ENCODE measurements at places on chromosomes 4 and X.
A peak's percentile ranks its signal among the peaks of the same experiment; 100 is the strongest.

DNA sequence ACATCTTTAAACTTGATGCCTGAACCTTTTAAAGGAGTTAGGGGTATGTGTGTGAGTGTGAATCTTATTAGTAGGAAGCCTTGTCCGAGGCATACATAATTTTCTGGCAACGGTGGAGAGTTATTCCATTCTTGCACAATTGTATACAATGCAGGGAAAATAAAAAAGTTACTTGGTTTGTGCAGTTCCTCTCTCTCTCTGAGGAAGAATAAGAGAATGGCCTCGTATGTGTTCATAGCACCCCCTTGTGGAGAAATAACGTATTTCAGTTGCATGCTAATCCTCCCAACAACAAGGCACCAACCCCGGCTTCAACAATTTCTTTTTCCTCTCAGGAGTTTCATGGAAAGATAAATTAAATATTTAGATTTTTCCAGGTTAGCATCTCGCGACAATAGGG is 33.7 kb upstream of the FGF13 start:
- H3K4me1 ChIP-seq, result peaks cover 7% of the 10 kb centered on the region
- no peak overlapping the region for H3K27ac ChIP-seq
- peak; percentile 22 for DNase-seq
- H3K4me3 ChIP-seq, result no peak overlapping the region
- H3K27me3 ChIP-seq, result no peaks in the 10 kb centered on the region

DNA sequence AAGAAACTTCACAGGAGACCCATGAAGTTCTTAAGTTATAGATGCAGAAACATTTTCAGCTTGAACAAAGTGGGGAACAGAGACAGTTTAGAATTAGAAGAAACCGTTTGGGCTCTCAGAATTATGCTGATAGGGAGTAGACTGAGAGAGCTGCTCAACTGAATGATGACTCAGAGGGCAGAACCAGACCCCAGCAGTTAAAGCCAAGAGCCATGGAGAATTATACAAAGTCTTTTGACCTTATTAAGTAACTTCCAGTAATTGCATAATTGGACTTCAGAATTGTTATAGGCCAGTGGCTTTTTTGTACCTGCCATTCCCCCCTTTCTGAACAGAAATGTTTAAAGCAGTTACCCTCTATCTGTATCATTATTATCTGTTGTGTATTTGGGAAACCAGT is 642.1 kb downstream of the CCSER1 start:
- H3K27me3 ChIP-seq, result no peaks in the 10 kb centered on the region
- DNase-seq, result no peak
- no peaks in the 10 kb centered on the region for H3K4me1 ChIP-seq

DNA sequence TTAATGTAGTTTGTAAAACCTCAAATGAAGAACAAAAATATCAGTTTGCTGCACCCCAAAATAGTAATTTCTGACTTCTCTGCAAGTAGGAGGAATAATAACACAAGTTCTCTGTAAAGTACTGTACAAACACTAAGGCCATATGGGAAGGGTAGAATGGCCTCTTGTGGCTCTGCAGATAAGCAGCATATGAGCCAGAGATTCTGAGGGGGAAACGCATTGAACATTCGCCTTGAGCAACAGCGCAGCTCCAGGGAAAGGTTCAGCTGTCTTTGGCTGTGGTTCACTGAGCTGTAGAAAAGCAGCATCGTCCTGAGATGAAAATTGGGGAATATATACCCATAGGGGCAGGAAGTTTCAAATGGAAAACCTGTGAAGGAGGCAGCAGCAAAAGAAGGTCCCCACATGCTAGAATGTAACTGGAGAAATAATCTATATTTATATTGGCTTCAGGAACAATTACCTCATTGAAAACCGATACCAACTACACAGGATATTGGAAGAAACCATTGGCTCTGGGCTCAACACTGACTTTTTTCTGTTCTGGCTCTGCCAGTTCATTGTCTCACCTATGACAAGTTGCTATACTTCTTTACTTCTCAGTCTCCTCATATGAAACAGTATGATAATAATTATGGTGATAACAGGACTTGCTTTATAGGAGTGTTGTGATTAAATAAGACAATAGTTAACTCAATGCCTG is 357.6 kb upstream of the CPEB2 start:
- no peak overlapping the region for H3K4me3 ChIP-seq
- no peak for DNase-seq
- H3K27ac ChIP-seq, result no peak overlapping the region
- no peaks in the 10 kb centered on the region for H3K36me3 ChIP-seq

GRCh38 chr4:93467484-93468155 is 360.9 kb upstream of the ATOH1 start:
- no peaks in the 10 kb centered on the region for H3K36me3 ChIP-seq
- no peak for DNase-seq
- H3K27me3 ChIP-seq, result no peaks in the 10 kb centered on the region
- H3K4me3 ChIP-seq, result no peak overlapping the region

DNA sequence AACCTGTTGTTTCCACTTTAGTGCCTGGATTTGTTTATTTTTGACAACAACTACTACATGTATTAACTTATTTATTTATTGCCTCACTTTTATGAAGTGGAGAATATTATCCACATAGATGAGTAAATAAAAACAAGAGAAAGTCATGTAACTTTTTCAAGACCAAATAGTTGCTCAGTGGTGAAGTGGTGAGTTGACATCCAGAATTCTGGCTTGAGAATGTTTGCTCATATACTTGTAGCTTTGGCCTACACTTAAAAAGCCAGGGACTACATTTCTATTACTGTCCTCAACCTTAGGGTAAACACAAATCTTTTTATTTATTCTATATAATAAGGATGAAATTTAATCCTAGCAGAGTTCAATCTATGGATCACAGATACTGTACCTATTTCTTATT is 47.7 kb upstream of the GALNTL6 start:
- no peak for DNase-seq
- no peak overlapping the region for H3K27ac ChIP-seq
- no peaks in the 10 kb centered on the region for H3K4me1 ChIP-seq
- H3K4me3 ChIP-seq, result no peak overlapping the region
- H3K36me3 ChIP-seq, result no peaks in the 10 kb centered on the region
- no peaks in the 10 kb centered on the region for H3K27me3 ChIP-seq

DNA sequence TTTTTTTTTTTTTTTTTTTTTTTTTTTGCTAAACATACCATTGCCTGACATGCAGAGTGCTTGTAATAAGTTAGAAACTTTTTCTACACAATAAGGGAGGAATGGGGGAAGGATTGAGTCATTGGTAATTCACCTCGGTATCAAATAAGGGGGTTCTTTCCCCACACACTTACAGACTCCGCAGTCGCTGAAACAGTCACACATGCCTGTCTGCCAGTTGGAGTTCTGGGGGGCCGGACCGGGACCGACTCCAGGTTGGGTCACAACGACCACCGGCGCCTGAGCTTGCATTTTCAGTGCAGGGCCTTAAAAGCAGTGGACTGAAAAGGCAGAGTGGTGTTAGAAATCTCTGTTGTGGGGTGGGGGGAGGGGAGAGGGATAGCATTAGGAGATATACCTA is 6.9 kb downstream of the PLAC8 start:
- H3K4me1 ChIP-seq, result peaks cover 4% of the 10 kb centered on the region
- no peak overlapping the region for H3K27ac ChIP-seq
- DNase-seq, result no peak
- no peak overlapping the region for H3K4me3 ChIP-seq

DNA sequence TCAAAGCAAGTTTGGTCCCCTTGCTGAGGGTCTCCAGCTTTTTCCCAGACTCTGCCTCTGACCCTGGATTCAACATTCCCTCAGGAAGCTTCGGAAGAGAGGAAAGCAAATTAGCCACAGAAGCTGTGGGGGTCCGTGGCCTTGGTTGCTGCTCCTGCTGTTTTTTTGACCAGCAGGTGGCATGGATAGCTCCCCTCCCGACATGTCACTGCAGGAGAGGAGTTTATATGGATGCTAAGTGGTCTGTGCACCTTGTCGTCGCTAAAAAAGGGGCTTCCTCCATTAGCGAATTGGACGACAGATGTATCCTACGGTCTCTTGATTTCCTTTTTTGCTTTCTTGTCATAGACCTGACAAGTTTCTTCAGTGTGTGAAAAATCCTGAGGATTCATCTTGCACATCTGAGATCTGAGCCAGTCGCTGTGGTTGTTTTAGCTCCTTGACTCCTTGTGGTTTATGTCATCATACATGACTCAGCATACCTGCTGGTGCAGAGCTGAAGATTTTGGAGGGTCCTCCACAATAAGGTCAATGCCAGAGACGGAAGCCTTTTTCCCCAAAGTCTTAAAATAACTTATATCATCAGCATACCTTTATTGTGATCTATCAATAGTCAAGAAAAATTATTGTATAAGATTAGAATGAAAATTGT is 70.2 kb downstream of the CD38 start:
- H3K27ac ChIP-seq, result no peak overlapping the region
- no peak overlapping the region for H3K4me3 ChIP-seq
- H3K27me3 ChIP-seq, result 0 out of 2 replicates have a peak, but pooled peaks cover 2% of the 10 kb centered on the region
- H3K36me3 ChIP-seq, result no peaks in the 10 kb centered on the region

DNA sequence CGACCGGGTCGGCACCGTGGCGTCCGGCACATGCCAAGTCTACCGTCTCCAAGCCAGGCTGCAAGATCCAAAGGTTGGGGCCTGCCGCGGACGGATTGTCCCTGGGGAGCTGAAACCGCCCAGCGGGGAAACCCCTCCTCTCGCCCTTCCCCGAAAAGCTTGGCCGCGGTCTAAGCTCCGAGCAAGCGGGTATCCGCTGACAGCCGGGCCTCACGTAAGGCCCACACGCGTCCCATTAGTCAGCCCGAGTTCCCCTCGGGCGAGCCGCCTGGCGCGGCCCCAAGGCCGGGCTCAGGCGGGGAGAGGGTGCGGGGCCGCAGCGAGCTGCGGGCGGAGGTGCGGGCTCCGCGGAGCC is 6.8 kb upstream of the BCOR start:
- peak; percentile 30 for DNase-seq
- peak overlapping the region; percentile 67 for H3K4me3 ChIP-seq
- H3K27me3 ChIP-seq, result no peaks in the 10 kb centered on the region
- H3K36me3 ChIP-seq, result no peaks in the 10 kb centered on the region

DNA sequence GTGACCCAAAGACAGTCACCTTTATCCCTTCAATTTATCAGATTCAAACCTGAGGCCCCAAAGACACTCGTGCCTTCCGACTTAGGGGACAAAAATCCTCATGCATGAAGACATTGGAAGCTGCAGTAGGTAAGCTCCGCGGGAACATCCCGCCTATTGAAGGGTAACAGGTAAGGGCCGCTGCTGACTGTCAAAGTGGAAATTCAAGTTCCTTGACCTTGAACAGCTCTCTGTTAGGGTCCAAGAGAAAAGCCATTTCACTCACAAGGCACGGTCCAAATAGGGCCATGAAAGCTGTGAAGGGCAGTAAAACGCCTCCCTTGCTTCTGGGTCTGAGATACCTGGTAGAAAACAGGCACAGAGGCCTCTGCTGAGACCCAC is 34.2 kb downstream of the CCDC149 start:
- H3K27me3 ChIP-seq, result 0 out of 2 replicates have a peak, but pooled peaks cover 4% of the 10 kb centered on the region
- no peak overlapping the region for H3K27ac ChIP-seq
- no peak overlapping the region for H3K4me3 ChIP-seq

DNA sequence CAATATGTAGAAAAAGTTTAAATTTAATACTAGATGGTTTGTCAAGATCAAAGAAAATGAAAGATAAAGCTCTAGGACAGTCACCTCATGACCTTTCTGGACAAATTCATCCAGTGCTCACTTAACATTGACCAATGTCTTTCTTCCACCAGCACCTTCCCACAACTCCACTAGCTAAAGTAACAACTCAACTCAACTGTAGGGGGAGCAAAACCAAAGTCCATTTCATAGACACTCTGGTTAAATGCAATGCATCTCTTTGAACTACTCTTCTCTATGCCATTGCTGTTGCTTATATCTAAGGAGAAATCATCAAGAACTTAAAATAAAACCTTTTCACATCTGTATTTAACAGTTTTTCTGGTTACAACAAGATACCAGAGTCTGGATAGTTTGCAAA is 25.1 kb downstream of the UGT2B4 start:
- H3K27me3 ChIP-seq, result no peaks in the 10 kb centered on the region
- no peak overlapping the region for H3K27ac ChIP-seq
- peak; percentile 14 for DNase-seq
- no peak overlapping the region for H3K4me3 ChIP-seq
- H3K4me1 ChIP-seq, result no peaks in the 10 kb centered on the region

All from SJCRH30 (cell line).